Stimulated activated CD8-positive, alpha-beta memory T cell treated with anti-CD3 and anti-CD28 coated beads, Interleukin-4, amount 100 ng/mL, for 24 hours (primary cell): ENCODE measurements at places on chromosomes 13 and 19.

DNA sequence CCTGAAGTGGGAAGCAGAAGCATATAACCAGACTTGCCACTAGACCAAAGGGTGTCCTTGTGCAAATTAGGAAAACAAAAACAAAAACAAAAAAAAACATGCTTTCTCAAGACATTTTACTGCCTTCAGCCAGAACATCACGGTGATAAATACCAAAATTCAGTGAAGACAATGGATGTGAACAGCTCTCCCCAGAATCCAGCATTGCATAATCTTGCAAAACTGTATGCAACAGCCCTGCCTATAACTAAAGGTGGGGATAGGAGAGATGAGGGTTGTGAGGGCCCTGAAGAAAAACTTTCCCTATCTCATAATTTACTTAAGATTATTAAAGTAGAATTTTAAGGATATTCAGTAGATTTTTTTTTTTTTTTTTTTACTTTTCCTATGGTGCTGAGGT, 24.9 kb upstream of the NDFIP2 start:
- no peak for DNase-seq

DNA sequence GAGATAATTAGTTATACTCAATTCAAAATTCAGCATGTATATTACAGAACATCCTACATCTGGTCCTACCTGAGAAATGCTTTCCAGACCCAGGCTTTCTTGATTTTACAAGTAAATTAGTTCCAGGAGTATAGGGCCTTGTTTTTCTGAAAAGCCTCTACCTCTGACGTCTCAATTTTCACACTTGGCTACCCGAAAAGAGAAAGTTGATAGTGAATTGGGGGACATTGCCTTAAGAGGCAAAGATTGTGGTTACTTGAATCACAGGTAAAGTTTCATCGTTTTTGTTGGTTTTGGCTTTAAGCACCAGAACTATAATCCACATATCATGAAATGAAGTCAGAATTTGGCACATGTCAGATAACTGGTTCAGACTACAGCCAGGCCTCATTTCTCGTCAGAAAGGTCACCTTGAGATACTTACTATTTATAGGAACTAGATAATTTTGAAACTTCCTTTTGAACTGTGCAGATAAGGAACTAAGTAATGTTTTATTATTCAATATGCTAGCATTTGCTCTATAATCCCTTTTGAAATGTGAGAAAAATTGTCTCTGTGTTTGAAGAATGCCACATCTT, 30.8 kb downstream of the FAM124A start:
- DNase-seq: no peak

DNA sequence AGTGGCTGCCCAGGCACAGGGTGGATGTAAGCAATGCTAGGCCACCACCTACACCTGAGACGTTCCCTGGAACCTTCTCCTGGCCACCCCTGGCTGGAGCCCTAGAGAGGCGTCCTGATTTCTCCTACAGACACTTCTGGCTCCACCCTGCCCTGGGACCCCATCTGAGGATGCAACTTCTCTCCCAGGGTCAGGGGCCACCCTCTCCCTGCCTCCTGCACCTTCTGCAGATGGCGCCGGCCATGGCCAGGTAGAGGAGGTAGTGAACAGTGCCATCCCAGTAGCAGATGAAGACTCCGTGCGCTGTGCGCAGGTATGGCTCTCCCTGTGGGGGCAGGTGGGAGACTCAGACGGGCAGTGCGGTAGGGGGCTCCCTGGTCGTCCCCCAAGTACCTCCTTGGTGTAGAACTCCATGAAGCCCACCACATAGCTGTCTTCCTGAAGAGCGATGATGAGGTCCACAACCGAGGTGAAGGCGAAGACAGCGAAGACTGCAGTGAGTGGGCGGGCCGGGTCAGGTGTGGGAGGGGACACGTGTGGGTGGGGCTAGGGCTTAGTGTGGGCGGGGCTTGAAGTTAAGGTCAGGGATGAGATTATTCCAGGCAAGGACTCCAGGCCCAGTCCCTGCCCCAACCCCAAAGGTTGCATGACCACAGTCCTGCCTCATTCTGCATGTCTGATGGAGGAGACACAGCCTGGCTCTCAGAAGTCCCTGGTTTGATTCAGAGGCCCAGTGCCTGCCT, 3.0 kb downstream of the TM6SF2 start:
- DNase-seq: no peak

- DNase-seq: no peak
Measured at GRCh38 chr13:78816592-78816991, 157.6 kb upstream of the OBI1 start.

DNA sequence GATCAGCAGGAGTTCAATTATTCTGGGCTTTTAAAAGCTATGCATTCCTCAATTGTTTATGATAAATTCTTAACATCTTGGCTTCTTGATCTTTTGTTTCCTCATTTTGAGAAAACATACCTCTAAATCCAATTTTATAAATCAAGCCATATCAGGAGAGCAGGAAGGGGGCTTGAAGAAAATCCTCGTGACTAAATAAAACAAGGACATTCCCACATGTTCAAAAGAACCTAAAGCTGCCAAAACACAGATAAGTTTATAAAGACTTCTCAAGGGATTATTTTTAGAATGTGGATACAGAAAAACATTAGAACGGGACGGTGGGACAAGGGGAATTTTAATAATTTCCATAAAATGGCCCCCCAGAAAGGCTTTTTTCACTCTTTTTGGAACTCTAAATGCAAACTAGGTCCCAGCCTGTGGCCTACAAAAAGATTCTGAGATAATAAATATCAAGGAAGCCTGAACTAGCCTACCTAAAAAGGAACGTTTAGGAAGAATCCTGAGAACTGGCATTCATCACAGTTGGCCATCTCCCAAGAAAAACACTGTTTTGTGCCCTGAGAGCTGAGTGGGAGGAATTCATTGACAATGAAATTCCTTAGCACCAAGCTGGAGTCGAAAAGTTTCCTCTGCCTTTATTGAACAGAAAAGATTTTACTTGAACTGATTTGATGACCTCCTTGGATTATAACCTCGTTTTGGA, 30.1 kb downstream of the ZAR1L start:
- no peak for DNase-seq

- no peak for DNase-seq
Measured at GRCh38 chr19:10929402-10929794, 787 bp downstream of the TIMM29 start.

GRCh38 chr19:14183741-14184350, 22.1 kb downstream of the ADGRL1 start:
- DNase-seq: no peak

GRCh38 chr19:23222998-23223652, 27.1 kb downstream of the ZNF724 start:
- DNase-seq: no peak

DNA sequence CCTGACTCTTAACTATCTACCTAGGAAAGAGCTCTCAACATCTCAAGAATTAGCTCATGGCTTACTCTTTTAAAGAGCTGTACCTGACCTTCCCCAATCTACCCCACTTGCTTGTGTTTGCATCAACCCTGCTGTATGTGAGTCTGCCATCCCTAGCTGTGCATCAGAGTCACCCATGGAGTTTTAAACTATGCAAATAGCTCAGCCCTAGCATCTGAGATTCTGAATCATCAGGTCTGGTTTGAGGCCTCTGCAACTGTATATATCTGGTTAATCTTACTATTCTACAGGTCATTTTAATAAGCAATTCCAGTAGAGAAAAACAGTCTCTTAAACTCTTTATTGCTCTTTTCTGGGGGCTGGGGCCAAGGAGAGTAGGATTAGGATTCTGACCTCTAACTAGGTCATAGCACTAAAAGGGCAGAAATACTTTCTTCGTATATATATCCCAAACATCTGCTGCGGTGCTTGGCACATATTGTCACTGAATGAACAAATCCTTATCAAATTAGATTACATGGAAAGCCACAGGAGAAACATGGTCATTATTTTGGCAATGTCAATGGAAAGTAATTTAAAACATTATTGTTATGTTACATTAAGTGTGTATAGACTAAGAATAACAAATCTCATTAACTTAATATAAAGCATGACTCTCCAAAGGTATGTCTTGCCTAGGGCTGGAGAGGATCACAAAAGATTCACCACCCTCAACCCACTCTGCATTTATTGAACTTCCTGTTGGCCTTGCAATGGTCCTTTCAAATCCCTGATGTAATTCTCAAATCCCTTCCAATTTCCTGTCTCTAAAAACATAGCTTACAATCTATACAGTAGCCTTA, 232.2 kb downstream of the DACH1 start:
- no peak for DNase-seq

DNA sequence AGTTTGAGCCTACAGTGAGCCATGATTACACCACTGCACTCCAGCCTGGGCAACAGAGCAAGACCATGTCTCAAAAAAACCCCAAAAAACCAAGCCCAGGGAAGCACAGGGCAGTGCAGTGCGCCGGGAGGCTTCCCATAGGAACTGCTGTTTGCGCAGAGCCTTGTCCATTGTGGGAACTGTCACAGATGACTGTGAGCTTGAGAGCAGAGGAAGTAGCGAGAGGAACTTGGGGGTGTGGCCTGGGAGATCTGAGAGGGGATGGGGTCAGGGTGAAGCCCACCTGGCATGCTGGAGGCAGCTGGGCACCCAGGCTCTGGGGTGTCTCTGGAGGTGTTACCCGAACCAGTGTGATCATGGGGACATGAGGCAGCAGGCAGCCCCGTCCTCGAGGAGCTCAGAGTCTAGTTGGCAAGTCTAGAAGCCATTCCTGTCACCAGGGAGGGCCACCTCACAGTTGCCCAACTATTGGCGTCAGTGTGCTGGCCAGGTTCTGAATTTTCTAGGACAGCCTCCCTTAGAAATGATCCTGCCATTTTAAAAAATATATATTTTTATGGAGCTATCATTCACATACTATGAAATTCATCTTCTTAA, 10.4 kb downstream of the KDM4B start:
- DNase-seq: no peak

DNA sequence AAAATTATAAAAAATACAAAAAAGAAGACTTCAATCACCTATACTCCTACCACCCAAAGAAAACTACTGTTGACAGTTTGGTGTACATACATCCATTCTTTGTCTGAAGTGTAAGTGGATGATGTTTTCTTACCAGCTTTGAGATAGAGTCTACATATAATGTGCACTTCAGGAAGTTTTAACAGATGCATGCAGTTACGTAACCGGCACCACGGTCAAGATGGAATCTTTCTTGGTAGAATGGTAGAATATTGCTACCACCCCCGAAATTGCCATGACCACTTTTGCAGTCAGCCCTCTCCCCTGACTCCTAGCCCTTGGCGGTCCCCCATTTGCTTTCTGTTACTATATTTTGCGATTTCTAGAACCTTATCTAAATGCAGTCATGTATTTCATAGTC, 1.4 kb downstream of the CUL4A start:
- DNase-seq: no peak

GRCh38 chr19:9943744-9944143, 7.4 kb upstream of the OLFM2 start:
- DNase-seq: no peak

DNA sequence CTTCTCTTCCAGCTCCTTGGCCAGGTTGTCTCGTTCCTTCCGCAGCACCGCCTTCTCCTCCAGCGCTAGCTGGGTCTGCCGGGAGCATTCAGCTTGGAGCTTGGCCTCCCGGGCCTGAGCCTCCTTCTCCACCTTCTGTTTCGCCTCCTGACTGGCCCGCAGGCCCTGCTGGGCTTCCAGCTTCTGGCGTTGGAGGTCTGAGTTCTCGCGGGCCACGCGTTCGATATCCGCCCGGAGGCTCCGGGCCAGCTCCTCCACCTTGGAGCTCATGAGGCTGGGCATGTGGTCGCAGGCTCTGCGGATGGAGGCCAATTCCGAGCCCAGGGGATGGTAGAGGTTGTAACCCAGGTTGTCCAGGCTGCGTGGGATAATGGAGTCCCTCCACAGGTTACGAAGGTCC, 11.8 kb downstream of the PLVAP start:
- no peak for DNase-seq

- DNase-seq: no peak
Measured at GRCh38 chr13:42113478-42113877, 65.0 kb downstream of the DGKH start.

DNA sequence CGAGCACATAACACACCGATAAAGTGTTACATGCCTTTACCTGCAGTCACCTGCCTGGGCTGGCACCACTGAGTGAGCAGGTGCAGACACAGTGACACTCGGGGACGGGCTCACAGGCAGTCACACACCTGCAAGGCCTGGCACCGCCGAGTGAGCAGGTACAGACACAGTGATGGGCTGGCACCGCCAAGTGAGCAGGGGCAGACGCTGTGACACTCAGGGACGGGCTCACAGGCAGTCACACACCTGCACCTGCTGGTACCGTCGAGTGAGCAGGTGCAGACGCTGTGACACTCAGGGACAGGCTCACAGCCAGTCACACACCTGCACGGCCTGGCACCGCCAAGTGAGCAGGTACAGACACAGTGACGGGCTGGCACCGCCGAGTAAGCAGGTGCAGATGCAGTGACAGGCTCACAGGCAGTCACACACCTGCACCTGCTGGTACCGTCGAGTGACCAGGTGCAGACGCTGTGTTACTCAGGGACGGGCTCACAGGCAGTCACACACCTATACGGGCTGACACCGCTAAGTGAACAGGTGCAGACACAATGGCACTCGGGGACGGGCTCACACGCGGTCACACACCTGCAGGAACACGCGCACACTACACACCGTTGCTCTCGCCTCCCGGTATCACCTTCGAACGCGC, 470 bp downstream of the ZNF835 start:
- DNase-seq: no peak

DNA sequence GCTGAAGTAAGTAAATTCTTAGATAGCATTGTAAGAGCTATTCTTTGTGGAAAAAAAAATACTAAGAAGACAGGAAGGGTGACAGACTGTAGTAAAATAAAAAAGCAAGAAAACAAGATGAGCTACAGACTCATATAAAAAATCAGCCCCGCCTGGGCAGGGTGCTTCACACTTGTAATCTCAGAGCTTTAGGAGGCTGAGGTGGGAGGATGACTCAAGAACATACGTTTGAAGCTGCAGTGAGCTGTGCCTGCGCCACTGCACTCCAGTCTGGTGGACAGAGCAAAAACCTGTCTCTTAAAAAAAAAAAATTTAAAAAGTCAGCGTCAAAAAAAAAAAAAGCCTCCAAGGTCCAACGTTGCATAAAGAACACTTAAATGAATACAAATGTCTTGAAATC, 102.1 kb downstream of the VWA8 start:
- DNase-seq: no peak

- no peak for DNase-seq
Measured at GRCh38 chr13:109764045-109764444, 22.3 kb downstream of the IRS2 start.

- DNase-seq: no peak
Measured at GRCh38 chr19:33496038-33496895, 25.3 kb downstream of the PEPD start.

DNA sequence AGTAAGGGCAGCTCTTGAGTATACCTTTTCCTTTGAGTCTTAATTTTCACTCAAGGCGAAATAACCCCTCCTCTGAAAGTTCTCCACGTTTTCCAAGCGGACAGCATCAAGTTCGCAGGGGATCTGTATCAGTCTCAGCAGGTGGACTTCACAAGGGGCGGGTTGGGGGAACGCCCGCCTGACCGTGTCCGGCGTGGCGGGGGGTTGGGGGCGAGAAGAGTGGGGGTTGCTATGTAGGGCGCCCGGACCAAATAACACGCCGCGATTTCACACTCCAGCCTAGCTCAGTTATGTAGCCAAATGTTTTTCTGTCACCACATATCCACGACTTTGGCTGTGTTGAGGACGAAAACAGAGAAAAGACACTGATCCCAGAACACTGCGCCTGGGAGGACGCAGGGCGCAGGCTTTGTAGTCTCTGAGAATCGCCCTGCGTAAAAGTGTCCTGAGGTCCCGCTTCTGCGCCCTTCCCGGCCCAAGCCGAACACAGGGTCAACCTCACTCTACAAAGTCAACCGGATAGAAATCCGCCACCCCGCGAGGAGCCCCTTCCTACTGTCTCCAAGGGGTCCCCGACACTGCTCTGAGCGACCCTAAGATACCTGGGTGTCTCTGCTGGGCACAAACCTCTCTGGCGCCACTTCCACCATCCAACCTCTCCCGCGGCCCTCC, 524 bp downstream of the RUBCNL start:
- DNase-seq: no peak
